Activated T-helper 17 cell treated with anti-CD3 and anti-CD28 coated beads, Interleukin-2, amount 50 U/mL, for 72 hours (primary cell): ENCODE measurements at places on chromosomes 1 and 21. TPM values are rescaled to one million over a fixed set of nuclear protein-coding genes. Genes with fewer than 3 reads are reported as not detected.

Gene TNFAIP8L2
- total RNA-seq = 22.9 TPM

Gene PGLYRP3
- total RNA-seq = not detected

Gene FMN2
- total RNA-seq = not detected

Gene RSBN1
- total RNA-seq = 47.4 TPM

Gene SLAMF7
- 4.5 TPM for total RNA-seq

Gene CR1L
- total RNA-seq = not detected

Gene IFNGR2
- 5.8 TPM for total RNA-seq

Gene PPFIA4
- total RNA-seq = 38.1 TPM

Gene CPTP
- total RNA-seq = 22.3 TPM

Gene HHIPL2
- 0.32 TPM for total RNA-seq
